ENCODE measurements at places on chromosomes 5 and 9. TPM values are rescaled to one million over a fixed set of nuclear protein-coding genes. Genes with fewer than 3 reads are reported as not detected.

DNA sequence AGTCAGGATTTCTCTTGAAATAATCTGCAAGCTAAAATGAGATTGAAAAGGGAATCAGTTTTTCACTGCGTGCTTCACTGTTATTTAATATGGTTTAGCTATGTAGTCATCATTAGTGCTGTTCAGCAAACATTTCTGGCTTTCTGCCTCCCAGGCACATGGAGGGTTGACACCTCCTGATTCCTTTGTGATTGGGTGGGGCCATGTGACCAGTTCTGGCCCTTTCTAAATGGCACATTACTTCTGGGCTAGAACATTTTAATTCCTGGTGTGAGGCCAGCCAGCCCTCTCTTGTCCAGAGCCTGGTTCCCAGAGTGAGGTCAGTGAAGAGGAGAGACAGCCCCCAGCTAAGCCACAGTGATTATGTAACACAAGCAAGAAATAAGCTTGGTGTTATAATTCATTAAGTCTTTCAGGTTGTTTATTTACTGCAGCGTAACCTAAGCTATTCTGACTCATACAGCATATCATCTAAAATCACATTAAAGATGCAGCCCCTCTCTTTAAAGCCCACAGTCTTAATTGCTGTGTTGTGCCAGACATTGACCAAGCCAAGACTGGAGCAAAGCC, 17.4 kb upstream of the ARSI start:
- no peak for DNase-seq

DNA sequence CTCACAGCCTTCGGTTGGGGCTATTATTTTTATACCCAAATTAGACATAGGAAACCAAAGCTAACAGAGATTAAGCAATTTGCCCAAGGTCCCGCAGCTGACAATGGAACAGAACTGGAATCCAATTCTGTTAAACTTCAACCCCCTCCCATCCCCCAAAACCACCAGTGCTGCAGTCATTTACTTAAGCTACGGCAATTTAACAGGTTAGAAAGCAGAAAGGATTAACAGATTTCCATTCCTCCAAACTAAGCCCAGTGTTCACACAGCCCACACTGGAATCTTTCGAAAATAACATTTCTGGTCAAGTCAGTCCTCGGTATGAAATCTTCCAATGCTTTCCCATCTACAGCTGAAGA, 1023.1 kb upstream of the DMAC1 start:
- no peak for DNase-seq

PLEKHG4B gene
- total RNA-seq = 1.1 TPM

DNA sequence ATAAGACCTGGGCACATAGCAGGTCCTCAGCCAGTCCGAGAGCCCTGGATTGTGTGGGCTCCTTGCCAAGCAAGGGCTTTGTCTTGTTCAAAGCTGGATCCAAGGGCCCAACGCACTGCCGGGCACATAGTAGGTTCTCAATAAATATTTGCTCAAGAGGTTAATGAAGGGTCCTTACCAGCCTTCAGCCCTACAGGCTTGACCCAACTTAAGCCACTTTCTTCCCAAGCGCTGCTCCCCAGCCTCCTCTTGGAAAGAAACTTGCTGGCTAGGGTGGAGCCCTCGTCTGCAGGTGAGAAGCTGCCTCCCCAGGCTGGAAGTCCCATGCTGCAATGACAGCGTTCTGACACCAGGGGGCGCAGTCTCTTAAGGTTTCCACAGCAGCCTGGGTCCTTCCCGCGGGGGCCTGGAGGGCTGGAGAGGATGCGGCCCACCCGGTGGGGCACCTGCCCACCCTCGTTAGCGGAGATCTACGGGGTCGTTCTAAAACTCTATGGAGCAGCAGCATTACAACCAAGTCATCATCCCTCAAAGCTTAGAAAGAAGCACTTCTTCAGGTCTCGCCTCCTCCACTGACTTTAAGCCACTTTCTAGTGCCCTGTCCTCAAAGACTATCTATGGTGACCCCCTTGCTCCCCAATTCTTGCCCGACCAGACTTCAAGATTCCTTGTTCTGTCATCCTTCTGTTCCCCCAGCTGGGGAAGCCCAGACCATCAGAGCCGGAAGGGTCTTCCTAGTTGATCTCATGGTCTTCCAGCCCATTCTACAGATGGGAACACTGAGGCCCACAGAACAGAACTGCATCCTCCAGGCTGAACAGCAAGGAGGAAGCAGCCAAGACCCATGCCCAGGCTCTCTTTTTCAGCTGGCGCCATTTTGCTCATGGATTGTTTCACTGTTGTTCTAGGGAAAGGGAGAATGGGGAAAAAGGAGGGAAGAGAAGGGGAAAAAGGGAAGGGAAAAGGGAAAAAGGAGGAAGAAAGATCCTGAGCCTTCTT, 115.4 kb downstream of the LHX2 start:
- DNase-seq = peak; percentile 87

DNA sequence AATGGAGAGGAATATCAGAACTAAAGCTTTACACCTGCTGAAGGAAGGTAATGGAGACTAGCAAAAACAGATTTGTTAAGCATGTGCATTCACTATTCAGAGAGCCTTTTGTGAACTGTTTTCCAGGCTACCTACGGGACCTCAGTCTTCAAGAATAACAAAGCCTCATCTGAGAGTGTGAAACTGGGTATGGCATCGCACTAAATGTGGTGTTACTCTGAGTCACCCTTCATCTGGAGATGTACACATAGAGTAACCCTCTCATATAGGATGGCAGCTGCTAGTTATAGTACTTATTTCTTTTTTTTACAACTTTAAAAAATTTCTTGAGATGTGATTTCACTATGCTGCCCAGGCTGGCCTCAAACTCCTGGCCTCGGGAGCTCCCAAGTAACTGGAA, 306.8 kb downstream of the ZNF608 start:
- DNase-seq = no peak

GRCh38 chr5:86679529-86679928, 61.8 kb downstream of the COX7C start:
- no peak for DNase-seq

PCDHGA11 gene
- total RNA-seq = 7.8 TPM

DNA sequence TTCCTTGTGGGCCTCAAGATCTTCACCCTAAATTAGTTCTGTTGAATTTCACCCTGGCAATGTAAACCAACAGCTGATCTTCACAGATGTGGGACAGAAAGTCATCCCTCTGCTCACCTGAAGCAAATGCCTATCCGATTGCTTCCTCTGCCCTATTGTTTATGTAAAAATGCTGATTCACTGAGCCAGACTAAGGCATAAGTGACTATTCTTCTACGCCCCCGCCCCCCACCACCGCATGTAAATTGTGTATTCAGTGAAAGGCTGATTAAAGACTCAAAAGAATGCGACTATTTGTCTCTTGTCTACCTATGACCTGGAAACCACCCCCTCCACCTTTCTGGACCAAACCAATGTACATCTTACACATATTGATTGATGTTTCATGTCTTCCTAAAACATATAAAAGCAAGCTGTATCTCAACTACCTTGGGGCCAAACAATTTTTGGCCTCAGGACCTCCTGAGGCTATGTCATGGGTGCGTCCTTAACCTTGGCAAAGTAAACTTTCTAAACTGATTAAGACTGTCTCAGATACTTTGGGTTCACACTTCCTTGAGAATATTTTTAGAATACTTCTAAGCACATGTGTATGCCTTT, 129.7 kb upstream of the BOD1 start:
- DNase-seq = no peak

- no peak for DNase-seq
These were observed 82.0 kb upstream of the TRIM32 start for GRCh38 chr9:116605060-116605459.

DNA sequence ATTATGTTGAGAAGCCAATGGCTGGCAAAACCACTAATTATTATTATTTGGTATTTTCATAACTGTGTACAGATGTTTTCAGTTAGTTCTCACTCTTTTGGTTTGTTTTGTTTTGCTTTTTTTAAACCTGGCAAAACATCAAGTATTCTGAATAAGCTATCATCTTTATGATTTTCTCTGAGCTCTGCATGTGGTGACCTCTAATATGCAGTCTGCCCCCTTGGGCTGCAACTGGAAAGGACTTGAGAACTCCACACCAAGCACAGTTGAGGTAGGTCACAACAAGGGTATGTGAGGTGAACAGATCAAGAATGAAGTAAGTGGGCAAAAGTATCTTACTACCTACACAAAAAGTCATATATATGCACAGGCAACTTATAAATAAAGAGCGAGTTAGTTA, 202.2 kb downstream of the NFIB start:
- no peak for DNase-seq

GRCh38 chr5:116544531-116545241, 29.9 kb downstream of the SEMA6A start:
- no peak for DNase-seq

DNA sequence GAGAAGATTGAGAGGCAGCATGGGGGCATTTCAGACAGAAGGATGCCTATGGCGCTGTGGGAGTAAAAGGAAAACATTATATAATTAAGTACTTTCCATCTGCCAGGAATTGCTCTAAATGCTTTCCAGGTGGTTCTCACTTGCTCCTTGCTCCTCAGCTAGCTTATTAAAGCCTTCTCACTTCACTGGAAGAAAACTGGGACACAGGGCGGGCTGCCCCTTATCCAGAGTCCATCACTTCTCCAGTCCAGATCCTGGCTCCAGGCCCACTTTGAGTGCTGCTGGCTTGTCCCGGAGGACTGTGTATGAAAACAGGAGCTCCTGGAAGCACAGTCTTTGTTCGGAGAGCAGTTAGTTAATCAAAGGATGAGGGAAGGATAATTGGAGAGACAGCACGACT, 409.9 kb upstream of the ADAMTS16 start:
- DNase-seq = no peak

- DNase-seq = peak; percentile 42
These were observed 94.2 kb downstream of the CRB2 start for GRCh38 chr9:123450098-123450770.

SLIT3 gene
- 50.6 TPM for total RNA-seq

ZCCHC9 gene
- 19.2 TPM for total RNA-seq

DNA sequence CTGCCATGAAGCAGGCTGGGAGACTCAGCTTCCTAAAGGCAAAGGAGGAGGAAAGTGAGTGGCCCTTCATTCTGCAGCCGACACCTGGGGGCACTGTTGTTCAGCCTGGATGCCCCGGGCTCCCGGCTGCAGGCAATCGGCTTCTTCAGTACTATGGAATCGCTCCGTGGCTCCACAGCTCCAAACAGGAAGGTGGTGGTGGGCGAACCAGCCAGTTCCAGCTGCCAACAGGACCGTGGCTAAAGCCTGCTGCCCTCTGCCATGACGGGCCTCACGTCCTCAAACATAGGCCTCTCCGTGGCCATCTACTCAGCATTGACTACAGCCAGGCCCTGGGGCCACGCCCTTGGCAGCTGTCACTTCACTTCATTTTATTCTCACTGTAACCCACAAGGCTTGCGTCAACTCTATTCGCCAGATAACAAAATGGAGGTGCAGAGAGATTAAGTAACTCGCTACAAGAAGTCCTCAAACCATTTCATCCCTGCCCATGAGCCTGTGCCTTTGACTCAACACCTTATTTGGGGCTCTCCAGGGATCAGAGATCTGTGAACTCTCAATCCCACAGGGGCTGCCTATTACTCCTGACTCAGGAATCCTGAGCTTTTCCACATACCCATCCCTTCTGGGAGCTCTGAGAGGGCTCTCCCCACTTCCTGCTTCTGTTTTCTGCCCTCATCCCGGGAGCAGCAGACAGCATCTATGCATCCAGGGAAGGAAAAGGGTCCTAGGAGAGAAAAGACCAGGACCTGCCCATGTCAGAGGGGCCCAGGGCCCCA, 38.0 kb downstream of the PAX5 start:
- DNase-seq = no peak

GRCh38 chr5:135208903-135209721, 175.1 kb upstream of the PITX1 start:
- DNase-seq = no peak

IFNA1 gene
- total RNA-seq = not detected

Data from sciatic nerve (tissue), 2 donors.